ENCODE measurements at places on chromosomes 2 and 18.
A peak's percentile ranks its signal among the peaks of the same experiment; 100 is the strongest.

- no peak for DNase-seq
Measured at GRCh38 chr2:78699696-78700095, 325.8 kb upstream of the REG3G start.

DNA sequence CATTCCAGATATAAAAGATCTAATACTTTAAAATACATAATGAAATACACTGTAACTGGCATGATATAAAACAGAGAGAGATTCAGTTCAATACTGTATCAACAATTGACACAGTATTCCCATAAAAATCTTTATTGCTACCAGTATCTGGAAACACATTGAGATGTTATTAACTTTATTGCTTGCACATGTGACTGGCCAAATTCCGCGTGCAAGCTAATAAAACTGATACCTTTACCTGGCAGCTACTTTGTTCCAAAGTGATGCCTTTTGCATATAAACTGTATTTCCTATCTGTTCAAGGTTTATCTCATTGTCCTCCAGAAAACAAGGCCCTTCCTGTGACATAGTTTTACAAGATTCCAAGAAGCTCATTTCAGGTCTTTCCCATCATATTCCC is 15.4 kb upstream of the REG1B start:
- DNase-seq, result no peak

DNA sequence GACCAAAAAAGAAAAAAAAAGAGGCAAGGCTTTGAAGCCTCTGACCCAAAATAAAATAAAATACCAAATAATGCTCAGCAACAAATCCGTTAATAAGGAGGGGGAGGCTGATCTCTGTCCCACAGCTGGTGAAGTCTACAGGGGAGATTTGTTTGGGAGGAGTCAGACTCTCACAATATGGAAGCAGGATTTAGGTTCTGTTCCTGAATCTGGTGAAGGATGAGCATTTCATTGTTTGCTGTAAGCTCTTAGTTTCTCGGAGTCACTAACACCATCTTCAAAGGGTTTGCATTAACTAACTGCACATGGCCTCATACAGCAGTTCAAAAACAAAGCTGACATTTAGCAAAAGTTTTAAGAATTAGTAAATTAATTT is 339.4 kb upstream of the TNP1 start:
- no peak for DNase-seq

DNA sequence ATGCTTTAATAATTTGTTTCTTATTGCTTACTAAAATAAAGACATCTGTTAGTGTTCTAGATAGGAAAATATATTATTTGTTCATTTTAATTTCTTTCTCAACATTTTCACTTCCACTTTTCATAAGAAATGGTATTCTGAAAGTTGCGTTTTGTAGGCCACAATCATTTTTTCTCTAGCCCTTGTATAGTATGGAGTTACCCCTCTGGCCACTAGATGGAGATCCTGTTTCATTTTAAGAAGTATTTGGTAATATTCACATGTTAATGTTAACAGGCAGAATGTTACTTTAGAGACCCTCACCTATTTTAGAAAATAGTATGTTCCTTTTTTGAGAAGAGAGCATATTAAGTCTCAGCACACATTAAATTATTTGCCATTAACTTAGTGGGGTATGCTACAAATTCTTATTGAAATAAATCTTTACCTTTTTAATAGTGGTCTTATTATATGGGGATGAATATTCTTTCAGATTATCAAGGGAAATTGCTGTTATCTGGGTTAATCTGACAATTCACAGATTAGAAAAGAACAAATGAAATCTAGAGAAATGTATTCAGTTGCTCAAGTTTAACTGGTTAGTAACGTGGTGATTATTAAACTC is 73.9 kb upstream of the TTC27 start:
- DNase-seq, result peak; percentile 69

DNA sequence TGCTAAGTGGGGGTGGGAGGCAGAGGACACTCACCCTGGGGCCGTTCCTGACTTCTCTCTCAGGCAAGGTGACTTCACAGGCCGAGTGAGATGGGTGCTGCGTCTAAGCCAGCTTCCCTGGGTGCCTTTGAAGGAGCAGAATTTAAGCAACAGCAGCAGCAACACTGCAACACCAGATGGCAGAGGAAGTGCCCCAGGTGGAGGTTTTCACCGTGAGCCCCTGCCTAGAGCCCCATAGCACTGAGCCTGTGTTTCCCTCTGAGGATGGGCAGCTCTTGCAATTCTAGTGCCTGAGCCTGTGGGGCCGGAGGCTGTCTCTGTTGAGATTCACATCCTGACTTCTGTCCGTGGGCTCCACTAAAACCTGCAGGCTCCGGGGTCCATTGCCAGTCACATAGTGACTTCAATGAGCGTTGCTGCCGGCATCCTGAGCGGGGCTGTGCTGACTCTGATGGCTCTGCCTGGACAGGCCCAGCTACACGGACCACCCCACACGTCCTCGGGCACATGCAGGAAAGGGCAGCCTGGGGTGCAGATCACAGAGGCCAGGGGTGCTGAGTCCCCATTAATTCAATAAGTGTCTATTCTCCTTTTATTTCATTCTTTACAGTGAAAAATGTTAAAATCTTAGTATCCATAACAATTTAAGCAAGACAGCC is 218.8 kb downstream of the SNTG2 start:
- DNase-seq, result peak; percentile 84

DNA sequence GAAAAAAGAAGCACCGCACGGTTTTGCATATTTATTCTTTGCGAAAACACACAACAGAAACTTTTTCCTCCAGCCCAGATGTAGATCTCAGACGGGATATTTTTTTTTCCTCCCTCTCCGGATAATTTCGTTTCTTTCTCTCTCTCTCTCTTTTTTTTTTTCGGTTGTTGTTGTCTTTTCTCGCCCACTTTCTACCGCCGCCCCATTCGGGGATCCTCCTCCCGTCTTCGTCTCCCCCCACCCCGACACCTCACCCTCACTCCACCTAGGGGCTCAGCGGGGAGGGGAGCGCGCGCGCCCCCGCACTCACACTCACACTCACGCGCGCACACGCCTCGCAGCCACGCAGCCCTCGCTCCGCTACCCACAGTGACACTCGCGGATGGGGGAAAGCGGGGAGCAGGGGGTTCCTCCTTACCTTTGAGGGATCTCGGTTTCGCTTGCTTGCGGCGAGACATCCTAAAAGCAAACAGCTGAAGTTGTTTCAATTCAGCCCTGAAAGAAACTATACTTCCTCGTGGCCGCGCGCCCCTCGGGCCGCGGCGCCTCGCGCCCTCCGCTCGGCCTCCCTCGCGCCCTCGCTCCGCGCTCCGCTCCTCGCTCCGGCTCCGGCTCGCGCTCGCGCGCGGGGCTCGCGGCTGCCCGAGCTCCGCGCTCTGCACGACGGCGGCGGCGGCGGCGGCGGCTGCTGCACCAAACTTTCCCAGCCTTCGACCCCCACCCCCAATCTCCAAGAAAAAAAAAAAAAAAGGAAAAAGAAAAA is 1.3 kb downstream of the ZNF521 start:
- DNase-seq, result peak; percentile 54

DNA sequence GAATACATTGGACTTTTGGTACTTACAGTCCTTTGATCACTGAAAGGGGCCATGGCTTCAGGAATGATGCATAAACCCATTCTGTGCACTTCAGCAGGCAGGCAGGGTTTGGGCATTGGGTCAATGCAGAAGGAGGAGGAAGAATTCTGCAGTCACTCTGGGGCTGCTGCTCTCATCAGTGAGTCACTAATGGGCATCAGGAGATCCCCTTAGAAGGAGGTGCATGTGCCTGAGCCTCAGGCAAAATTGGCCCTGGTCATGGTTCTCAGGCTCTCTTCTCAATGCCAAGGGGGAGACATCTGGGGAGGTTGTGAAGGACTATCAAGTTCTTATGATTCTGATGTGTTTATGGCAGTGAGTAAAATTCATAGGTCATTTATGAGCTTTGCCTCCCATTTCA is 52.0 kb upstream of the TNP1 start:
- no peak for DNase-seq

- DNase-seq, result no peak
Measured at GRCh38 chr18:13436576-13436975, 218.0 kb downstream of the LDLRAD4 start.

DNA sequence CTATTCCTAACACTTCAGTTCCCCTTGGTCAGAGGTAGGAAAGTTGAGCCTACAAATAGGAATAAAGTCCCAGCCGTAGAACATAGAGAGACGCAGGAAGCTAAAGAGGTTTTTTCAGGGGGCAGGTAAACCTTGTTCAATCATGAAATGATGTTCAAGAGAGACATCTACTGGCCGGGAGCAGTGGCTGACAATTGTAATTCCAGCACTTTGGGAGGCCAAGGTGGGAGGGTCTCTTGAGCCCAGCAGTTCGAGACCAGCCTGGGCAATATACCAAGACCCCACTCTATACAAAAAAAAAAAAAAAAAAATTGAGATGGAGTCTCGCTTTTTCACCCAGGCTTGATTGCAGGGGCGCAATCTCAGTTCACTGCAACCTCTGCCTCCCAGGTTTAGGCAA is 66.7 kb upstream of the DNAJC10 start:
- DNase-seq, result peak; percentile 74

DNA sequence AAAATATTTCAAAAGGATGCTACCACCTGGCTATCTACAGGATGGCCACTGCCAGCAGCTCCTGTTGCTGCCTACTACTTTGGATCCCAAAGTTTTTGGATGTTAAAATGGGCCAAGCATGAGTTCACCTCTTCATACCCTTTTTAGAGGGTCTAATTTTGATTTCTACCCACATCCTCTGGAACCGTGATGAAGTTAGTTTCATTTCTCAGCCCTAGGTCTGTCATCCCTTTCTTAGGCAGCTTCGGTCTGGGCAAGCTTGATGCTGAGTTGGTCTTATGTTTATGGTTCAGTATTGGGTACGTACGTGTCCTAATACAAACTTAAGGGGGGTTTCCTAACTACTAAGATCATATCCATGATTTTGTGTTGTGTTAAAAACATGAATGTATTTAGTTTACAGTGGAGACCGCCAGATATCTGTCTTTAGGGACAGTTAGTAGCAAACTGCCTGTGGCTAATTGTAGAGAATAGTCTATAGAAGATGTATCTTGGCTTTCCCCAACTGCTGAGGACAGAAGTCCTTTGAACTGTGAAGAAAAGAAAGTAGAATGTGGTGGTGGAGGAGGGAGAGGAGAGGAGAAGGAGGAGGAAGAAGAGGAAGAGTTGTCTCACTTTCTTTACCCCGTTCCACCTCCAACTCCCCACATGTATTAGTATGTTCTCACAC is 184.9 kb downstream of the UBE2E3 start:
- DNase-seq, result no peak

GRCh38 chr2:177211576-177212105 is 953 bp upstream of the HNRNPA3 start:
- DNase-seq, result peak; percentile 56

DNA sequence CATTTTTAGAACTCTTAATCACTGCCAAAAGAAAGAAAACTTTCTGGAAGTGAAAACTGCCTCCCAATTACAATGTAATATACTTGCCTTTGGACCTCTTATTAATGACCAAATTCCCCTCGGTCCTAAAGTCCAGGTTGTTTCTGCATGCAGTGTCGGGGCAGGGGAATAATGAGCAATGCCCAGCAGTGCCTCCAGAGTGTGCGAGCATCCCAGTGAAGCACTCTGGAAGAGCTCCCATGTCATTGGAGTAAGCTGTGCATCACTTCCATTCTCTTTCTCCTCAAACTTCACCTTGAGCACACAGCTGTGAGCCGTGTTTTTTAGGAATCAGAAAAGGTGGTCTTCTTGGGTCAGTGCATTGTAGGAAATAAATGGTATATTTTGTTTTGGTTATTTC is 107.1 kb downstream of the SH3RF3 start:
- no peak for DNase-seq

DNA sequence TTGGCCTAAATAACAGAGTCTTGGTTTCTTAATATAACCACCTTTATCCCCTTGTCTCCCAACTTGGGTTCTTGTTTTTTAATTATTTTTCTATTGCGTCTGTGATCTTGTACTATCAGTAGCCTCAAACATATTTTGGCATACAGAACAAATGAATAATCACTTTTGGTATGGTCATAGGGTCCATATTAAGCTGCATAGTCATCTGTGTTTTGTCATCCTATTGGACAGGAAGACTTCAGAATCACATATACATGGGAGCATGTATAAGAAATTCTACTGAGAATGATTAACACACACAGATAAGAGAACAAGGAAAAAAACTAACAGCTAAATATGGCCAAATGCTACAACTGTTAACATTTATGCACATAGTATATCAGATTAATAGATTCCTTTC is 126.0 kb downstream of the MEP1B start:
- no peak for DNase-seq

DNA sequence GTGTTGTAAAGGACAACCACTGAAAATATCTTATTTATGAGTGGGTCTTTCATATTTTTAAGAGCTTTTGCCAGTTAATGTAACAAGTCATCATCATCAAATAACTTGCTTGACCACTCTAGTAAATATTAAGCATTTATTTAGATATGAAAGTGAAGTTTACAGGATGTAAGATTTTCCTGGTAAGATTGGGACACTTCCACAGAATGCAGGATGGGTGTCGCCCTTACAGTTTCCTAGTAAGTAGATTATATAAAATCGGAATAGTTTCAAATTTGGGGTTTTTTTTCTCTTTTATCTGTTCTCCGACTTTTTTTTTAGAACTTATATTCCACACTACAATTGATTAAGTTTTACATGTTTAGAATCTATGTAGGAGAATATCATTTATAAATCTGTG is 14.8 kb upstream of the SLC40A1 start:
- no peak for DNase-seq

DNA sequence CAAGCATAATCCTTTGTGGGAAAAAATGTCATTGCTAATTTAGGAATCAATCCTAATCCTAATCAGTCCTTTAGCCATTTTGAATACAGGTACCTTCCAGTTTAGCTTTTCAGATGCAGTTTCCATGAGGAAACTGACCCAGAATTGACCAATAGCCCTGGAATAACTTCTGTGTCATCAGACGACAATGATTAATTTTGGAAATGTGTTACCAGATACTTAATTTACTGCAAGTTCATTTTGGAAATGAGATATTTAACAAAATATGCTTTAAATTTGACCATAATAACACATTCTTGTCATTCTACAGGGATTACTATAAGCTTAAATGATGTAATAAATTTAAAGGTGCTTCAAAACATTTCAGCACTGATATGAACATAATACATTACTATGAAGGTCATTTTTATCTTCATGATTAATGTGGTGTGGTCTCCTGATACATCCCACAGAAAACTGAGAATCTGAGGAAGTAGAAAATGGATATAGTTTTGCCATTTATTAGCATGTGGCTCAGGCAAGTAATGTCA is 129.8 kb upstream of the SH3BP4 start:
- DNase-seq, result no peak

- no peak for DNase-seq
Measured at GRCh38 chr2:8363161-8363560, 318.7 kb upstream of the ID2 start.

DNA sequence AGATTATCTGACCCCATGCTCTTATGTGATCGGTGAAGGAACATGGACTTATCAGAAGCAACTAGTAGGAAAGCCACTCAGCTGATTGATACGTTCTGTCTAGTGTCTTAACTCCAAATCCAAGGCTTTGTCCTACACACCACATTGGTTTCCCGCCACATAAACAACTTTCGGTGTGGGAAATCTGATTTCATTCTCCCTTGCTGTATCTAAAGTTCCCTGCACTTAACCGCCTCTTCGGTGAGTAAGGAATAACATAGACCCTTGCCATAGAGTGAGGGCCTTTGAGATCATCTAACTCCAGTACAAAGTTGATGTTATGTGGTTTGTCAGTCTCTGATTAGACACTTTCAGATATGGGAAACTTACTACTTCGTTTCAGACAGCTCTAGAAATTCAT is 538.2 kb upstream of the TNP1 start:
- no peak for DNase-seq

GRCh38 chr18:11817229-11817628 is 34.0 kb upstream of the CHMP1B start:
- no peak for DNase-seq
